ENCODE measurements at places on chromosomes 7 and 10. TPM values are rescaled to one million over a fixed set of nuclear protein-coding genes. Genes with fewer than 3 reads are reported as not detected.

Gene CRHR2
- 0.33 TPM for total RNA-seq

Gene CPED1
- 7.3 TPM for total RNA-seq

Gene CFAP70
- total RNA-seq: 8.8 TPM

GRCh38 chr7:132779164-132779563 lies 202.9 kb upstream of the PLXNA4 start:
- H3K4me3 ChIP-seq: no peak overlapping the region
- H3K36me3 ChIP-seq: no peaks in the 10 kb centered on the region
- H3K27me3 ChIP-seq: no peaks in the 10 kb centered on the region

DNA sequence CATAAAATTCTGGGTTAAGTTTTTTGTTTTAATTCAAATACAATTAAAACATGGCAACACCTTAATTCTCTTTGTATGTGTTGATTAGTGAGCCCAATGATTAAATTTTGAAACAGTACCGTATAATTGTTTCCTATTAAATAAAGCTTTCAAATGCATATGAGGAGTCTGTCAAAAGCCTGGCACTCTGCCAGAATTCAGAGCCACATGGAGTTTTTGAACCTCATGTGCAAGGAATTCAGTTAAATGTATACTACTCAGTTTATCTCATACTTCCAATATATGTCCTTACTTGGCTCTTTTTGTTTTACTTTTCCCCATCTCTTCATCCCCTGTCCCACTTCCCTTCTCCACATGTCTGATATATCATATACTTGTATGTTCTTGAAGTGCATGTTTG lies 165.6 kb upstream of the FAM3C start:
- no peaks in the 10 kb centered on the region for H3K27me3 ChIP-seq
- H3K36me3 ChIP-seq: no peaks in the 10 kb centered on the region
- peak; percentile 32 for DNase-seq
- H3K27ac ChIP-seq: no peak overlapping the region
